Activated T-helper 1 cell treated with Interleukin-2 at 50 U/mL for 16 hours (primary cell): ENCODE measurements at places on chromosomes 3 and 15.

DNA sequence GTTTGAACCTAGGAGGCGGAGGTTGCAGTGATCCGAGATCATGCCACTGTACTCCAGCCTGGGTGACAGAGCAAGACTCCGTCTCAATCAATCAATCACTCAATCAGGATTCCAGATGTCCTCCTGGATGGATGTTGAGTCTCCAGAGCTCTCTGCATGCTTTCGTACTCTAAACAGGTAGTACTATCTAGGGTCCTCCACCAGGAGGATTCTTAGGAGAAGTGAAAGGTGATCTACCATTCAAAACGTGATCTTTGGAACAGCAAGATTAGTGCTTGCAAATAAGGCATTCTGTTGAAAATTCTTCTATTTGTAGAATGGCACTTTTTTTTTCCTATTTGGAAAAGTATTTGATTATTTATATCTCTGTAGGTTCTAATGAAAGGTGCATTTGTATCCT is 34.3 kb downstream of the CNOT10 start:
- DNase-seq, result no peak

DNA sequence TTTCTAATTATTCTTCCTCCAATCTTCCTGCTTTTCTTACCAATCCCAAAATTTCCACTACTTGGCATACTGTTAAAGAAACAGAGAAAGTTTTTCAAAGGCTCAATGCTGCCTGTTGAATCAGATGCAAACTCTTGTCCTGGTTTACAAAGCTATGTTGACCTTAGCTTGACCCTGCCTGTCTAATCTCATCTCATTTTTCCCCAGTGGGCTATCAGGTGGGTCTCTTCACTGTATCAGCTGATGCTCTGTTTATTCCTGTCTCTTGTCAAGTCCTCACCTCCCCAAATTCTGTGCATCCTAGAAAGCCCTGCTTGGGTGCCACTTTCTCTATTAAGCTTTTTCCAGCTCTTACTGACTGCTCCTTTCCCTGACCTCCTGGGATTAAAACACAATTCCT is 18.2 kb downstream of the NFKBIZ start:
- DNase-seq, result no peak

GRCh38 chr15:25944386-25944785 is 81.3 kb upstream of the ATP10A start:
- DNase-seq, result no peak

DNA sequence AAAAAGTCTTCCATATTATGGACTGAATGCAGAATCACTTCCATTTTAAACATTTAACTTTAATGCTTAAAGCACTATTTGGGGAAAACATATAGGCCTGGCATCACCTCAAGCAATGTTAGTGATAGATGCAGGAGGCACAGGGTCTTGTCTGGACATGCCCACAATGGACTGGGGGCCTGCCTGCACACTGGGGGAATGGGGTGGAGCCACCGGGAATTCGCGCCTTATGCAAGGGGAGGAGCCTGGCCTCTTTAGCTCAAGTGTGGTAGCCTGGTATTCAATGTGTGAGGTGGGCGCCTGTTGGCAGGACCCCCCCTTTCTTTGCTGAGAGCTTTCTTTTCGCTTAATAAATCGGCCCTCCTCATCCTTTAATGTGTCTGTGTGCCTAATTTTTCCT is 29.9 kb downstream of the ACKR4 start:
- DNase-seq, result no peak

DNA sequence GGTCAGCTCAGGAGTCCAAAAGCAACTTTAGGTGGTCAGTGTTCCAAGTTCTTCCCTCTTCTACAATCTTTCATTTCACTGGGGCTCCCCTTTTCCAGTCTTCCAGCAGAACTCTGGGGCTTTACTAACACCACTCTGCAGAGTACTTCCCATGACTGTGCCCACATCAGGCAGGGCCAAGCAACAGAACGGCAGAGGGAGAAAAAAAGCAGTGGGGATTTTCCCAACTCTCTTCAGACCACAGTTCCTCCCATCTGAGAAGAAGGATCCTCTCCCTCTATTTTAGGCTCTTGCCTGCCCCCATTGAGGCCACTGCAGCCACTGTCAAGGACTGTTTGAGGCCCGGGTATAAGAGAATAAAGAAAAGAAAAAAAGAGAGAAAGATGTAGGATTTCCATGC is 70.7 kb downstream of the TTBK2 start:
- no peak for DNase-seq

DNA sequence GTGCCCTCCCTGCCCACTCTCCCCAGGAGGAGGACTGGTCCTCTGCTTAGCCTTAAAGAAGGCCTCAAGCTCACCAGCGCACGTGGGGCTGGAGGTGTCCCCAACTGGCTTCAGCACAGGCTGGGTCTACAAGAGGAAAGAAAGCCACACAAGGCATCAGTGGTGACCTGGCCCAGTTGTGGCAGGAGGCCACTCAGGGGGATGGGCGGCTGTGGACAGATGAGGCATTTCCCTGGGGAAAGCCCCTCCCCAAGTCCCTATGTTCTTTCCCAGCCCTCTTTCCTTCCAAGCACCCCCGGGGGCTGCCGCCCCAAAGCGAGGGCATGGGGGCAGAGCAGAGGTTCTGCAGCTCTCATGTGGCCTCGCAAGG is 155.2 kb upstream of the TLE3 start:
- no peak for DNase-seq

DNA sequence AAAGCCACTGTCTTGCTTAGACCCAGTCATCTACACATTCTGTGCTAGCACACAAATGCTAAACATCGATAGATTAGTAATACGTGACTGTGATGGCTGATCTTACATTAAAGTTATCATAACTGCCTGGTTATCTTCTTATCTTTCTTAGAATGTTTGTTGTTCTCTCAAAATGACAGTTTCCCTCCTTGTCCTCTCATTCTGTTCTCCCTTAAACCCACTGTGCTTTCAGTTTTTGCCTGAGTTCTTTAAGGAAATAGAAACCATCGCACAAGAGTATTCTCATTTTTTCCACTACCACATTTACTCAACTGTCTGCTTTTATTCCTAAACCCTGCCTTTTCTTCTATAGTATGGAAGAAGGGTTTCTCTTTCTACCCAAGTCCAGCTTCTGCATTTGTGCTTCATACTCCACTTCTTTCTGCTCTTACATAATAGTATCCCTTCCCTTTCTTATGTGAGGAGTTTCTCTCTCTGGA is 17.1 kb downstream of the STX19 start:
- no peak for DNase-seq

GRCh38 chr3:126340596-126340942 is 16.6 kb downstream of the KLF15 start:
- DNase-seq, result no peak

DNA sequence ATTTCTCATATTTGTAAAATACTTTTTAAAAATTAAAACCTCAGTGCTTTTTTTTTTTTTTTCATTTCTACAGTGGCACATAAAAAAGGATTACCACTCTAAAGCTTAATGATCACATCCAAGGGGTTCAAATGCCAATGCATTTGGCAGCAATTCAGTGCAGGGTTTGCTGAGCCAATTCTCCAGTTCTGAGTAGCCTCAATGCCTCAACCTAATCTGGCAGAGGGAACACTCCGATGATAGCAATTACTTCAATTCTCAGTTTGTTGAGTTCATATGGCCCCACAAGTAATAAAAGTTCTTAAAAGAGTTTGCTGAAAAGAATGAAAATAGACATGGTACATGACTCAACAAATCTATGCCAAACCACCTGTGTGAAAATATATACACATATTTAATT is 79.3 kb upstream of the RBMS3 start:
- DNase-seq, result no peak

GRCh38 chr15:100713163-100713867 is 110.9 kb downstream of the ASB7 start:
- DNase-seq, result no peak

DNA sequence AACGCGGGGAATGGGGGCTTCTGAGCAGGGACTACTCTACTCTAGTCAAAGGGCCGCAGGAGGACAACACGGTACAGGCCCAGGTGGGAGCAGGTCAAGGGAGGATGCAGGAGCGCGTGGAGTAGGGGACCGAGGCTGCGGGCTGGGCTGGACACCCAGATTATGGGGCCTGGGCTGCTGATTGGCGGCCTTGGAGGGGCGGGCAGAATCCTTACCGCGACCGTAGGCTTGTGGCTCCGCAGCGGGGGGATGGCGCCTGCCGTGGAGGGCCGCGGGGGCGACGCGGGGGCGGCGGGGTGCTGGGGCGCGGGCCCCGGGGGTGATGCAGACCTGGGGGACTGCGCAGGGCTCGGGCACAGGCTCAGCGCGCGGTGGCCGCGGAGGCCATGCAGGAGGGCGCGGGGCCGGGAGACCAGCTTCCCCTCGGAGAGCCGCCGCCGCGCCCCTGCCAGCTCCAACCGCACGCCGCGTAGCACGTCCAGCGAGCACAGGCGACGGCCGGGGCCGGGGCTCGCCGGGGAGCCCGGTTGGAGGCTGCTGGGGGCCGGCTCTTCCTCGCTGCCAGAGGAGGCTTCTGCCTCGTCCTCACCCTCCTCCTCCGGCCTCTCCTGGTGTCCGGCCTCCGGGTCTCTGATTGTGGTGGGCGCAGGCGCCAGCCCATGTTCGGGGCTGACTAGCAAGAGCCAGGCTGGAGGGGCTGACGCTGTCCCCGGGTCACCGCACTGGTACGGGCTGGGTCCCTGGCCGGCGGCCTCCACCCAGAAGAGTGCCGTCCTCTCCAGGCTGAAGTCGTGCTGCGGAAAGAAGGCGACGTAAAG is 12.9 kb downstream of the UBAP1L start:
- DNase-seq, result no peak

DNA sequence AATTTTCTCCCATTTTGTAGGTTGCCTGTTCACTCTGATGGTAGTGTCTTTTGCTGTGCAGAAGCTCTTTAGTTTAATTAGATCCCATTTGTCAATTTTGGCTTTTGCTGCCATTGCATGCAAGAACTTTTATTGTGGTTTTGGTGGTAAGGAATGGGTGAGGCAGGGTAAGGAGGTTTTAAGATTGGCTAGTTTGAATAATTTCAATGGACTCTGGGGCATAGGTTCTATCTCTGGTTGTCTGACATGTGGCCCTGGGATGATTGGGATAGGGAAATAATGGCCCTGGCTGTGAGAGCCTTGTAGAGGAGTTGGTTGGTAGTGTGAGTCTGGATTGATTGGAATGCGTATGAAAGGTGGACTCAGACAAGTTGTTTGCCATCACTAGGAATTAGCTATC is 38.0 kb downstream of the SEC22A start:
- no peak for DNase-seq

DNA sequence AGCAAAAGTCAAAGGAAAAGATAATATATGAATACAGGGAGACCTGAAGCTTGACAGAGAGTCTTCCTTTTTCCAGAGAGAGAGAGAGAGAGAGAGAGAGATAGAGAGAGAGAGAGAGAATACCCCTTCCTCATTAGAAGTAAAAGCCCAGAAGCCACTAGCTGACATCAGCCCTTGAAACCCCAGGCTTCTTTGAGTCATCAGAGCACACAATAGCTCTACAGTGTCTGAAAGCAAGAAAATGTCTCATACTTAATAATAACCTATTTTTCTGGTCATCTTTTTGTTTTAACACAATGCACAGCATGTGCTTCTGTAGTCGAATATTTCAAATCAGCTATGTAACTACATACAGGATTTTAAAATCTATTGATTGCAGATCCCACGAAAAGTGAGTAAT is 109.2 kb upstream of the NANOGP8 start:
- no peak for DNase-seq

DNA sequence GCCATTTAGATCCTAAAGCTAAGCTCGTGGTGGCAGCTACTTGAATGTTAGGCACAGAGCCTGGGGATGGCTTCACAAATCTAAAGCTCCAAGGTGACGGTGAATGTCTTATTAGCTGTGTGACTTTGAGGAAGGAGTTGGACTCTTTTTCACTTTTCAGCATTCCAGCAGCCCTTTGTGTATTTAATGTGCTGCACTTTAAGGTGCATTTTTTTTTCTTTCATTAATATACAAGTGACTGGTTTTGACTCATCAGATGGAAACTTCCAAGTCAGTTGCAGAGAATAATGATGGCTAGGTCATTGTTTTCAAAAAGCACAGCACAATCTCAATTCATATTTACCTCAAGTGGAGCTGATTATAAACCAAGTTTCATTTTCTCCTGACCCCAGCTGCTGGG is 55.8 kb downstream of the TMED3 start:
- no peak for DNase-seq

- no peak for DNase-seq
These were observed 72.3 kb downstream of the ZNF609 start for GRCh38 chr15:64532521-64533315.

- no peak for DNase-seq
These were observed 436.1 kb downstream of the CHL1 start for GRCh38 chr3:632571-633170.

DNA sequence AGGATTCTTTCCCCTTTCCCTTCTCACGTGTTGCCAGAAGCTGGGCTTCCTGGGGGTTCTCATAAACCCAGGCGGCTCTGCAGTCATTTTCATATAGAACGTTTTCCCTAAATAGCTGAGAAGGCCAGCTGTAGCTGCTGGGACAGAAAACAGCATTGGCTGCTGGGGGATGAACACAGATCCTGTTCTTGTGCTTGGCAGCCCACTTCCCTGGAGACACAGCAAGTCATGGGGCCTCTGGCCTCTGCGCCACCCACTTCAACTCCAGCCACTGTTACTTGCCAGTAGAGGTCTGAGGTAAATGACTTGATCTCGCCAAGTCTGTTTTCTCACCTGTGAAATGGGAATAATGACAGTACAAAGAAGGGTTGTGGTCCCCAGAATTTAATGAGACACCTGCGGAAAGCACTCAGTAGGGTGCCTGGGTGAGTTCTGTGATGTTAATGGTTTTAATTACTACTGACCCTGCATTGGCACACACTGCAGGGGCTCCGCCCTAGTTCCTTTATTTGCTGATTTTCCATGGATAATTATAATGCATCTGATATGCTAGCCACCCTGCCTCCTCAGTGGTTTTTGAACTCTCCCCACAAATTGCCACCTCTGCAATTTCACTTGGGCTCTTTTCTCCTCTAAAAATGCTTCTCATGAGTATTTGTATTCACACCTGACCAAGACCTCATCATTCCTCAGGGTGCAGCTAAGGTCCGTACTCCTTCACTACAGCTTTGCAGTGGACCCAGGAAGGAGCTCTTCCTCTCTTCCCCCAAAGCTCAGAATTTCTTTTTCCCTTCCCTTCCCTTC is 274.7 kb downstream of the RPLP1 start:
- DNase-seq, result no peak

GRCh38 chr3:179950840-179951239 is 85.9 kb downstream of the PEX5L start:
- no peak for DNase-seq

DNA sequence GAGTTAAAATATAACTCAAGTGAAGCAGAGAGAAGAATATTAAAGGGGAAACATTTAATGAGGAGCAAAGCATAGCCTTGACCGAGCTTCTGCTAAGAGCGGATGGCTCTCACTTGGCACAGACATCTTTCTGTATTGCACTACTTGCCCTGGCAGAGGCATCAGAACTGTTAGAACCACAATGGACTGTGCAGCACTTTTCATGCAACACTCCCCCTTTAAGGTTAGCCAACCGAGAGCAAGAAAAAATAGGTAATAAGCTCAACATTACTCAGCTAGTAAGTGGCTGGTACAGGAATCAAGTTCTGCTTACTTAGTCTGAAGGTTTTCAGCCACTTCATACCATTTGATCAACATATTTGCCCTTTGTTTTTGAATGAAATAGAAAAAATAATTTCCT is 33.7 kb downstream of the CRTC3 start:
- DNase-seq, result no peak

GRCh38 chr3:71083726-71084131 is 499.8 kb downstream of the FOXP1 start:
- no peak for DNase-seq

- DNase-seq, result no peak
These were observed 6.3 kb upstream of the TMEM212 start for GRCh38 chr3:171836855-171837254.
